ENCODE measurements at places on chromosomes 13 and 19.

- DNase-seq: no peak
Measured at GRCh38 chr13:20426766-20427448, 98.8 kb downstream of the CRYL1 start.

GRCh38 chr13:38463048-38463447, 113.4 kb downstream of the UFM1 start:
- DNase-seq: no peak

DNA sequence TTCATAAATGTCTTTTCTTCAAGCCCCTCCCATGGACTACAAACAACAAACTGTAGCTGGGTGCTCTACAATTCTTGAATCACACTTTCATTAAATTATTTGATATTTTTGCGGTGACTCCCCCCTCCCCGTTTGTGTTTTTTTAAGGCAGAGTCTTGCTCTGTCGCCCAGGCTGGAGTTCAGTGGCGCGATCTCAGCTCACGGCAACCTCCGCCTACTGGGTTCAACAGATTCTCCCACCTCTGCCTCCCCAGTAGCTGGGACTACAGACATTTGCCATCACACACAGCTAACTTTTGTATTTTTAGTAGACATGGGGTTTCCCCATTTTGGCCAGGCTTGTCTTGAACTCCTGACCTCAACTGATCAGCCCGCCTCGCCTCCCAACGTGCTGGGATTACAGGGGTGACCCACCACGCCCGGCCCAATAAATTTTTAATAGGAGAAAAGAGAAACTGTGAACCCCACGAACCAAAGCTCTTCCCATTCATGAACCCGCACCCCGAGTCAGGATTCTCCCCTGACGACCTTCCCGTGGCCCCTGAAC, 703 bp downstream of the ZNF506 start:
- DNase-seq: no peak

DNA sequence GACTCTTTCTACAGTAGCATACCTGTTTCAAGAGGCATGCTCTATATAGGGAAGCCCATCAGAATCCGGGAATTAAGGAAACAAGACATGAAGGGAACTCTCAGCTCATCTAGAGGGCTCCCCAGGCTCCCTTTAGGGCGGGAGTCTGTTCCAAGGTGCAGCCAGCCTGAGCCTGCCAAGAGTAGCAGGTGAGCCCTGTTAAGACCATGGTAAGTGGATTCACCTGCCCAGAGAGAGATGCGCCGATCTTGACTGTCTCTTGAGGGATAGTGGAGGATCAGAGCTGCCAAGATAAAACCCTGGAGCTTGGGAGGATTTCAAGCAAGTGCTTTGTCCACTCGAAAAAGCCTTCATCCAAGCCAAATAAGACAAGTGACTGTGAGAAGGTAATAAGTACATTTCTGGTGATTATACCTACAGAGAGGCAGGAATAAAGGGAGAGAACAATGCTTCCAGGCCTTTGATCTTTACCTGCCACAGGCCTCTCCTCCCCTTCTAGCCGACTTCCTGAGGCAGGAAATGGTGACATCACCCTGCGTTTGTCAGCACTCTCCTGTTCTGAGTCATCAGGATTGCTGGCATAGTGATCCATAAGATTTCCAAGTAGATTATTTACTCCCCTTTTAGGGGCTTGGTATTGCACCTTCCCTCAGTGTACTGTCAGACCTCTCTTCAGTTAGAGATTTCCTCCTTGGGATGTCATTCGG, 31.5 kb downstream of the KLF5 start:
- DNase-seq: no peak

DNA sequence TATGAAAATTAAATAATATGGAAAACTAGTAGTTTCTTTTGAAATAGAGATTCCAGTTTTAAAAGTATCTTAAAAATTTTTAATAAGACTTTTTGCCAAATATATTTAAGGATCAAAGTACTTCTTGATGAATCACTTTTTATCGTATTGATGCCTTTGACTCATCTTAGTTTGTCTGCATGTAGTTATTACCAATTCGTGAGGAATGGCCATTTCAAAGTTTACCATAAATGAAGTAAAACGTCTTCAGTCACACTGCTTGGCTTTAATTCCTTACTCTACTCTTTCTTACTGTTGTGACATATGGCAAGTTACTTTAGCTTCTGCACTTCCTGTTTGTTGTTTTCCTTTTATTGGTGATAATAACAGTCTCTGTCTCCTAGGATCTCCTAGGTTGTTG, 38.3 kb downstream of the NDFIP2 start:
- DNase-seq: no peak

GRCh38 chr19:585551-586110, 4.0 kb upstream of the HCN2 start:
- DNase-seq: no peak

DNA sequence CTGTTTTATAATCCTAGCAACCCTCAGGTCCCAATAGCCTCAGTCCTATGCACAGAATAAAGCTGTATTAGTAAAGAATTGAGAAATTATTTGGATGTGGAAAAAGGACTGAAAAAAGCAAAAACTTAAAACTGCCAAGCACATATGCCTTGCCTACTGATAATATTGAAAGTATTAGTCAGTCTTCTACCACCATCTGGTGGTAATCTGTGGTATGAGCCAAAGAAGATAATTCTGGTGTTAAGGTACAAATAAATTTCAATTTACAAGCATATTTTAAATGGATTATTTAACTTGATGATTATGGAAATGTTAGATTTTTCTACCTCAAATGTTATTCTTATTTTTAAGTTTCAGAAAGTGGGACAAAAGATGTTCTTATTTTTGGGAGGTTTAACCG, 460.3 kb upstream of the KLHL1 start:
- no peak for DNase-seq

GRCh38 chr13:102369302-102369701, 32.5 kb downstream of the FGF14 start:
- DNase-seq: no peak

- DNase-seq: peak; percentile 88
Measured at GRCh38 chr19:17938092-17938845, 5.5 kb downstream of the CCDC124 start.

DNA sequence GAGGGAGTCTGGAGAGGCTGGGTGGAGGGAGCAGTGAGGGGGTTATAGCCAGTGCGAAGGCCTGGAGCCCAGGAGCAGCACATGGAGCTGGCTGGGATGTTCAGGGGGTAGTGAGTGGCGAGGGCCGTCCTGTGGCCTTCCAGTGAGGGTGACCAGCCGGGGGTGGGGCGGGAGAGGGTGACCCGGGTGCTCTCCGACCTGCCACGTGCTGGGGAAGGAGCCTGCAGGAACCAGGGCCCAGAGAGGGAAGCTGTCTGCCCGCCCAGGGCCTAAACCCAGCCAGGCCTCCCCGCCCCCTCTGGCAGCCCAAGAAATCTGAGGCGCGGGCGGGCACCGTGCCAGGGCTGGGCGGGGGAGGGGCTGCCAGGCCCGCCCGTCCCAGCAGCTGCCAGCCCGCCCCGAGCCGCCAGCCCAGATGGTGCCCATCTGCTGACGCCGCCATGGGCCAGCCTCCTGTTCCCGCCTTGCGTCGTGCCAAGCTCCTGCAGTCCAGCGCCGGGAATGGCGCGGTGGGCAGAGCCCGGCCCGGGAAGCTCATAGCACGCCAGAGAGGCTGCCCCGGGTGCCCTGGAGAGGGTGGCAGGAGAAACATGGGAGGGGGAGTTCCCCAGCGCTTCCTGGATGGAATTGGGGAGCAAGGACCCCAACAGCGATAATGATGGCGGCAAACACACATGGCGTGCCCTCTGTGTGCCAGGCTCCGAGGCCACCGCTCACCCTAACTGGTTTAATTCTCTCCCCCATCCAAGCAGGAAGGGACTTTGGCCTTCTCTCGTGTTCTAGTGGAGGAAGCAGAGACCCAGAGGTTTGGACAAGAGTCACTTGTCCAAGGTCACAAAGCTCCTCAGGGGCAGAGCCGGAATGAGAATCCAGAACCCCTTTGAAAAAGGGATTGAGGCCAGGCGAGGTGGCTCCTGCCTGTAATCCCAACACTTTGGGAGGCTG, 21.5 kb downstream of the NFIC start:
- DNase-seq: peak; percentile 86

DNA sequence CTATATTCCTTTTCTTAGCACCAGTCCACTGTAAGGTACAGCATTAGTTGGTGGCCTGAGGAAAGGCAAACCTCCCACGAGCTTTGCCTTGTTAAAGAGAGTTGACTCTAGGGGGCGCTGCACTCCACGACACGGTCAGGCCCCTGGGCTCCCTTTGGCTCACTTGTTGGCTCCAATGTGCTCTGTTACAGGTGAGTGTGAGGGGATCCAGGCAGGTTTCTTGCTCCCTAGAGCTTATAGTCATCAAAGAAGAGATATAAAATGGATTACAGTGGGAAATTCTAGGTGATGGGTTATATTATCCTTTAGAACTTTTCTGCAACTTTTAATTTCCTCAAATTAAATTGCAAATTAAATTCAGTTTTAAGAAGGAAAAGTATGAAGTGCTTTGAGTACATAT, 3.7 kb downstream of the WDR87 start:
- peak; percentile 79 for DNase-seq

- DNase-seq: no peak
Measured at GRCh38 chr13:69866555-69866954, 241.1 kb upstream of the ATXN8OS start.

DNA sequence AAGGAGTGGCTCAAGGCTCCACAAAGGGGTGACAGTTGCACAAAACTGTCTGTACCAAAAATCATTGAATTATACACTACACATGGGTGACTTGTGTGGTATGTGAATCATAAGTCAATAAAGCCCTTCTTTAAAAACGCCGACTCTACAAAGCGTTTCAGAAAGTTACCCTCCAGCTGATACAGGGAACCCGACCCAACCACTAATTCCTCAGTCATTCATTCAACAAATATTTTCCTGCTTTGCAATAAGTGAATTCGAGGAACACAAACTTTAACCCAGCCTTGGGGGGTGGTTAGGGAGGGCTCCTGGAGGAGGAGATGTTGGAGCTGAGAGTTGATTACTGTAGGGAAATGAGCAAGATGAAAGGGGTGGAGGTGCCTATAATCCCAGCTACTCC, 32.0 kb downstream of the LTBP4 start:
- no peak for DNase-seq

DNA sequence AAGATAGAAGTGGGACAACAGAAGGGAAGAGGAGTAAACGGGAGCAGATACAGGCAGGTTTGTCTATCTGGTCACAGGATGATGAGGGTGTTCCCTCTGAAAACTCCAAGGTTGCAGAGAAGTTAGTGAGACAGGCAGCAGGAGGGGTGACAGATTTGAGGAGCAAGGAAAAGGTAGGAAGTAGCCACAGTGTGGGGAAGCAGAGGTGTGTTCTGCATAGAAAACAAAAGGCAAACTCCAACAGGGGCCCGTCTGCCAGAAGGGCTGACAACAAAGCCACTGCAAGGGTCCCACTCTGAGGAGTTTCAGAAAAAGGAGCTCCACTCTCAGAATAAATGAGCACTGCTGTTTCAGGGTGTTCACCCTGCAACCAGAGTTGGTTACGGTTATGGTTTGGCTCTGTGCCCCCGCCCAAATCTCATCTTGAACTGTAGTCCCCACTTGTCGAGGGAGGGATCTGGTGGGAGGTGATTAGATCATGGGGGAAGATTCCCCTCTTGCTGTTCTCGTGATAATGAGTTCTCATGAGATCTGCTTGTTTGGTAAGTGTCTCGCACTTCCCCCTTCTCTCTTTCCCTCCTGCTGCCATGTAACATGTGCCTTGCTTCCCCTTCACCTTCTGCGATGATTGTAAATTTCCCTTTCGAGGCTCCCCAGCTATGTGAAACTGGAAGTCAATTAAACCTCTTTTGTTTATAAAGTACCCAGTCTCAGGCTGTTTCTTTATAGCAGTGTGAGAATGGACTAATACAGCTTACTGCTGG, 32.1 kb downstream of the SMAD9 start:
- DNase-seq: no peak

DNA sequence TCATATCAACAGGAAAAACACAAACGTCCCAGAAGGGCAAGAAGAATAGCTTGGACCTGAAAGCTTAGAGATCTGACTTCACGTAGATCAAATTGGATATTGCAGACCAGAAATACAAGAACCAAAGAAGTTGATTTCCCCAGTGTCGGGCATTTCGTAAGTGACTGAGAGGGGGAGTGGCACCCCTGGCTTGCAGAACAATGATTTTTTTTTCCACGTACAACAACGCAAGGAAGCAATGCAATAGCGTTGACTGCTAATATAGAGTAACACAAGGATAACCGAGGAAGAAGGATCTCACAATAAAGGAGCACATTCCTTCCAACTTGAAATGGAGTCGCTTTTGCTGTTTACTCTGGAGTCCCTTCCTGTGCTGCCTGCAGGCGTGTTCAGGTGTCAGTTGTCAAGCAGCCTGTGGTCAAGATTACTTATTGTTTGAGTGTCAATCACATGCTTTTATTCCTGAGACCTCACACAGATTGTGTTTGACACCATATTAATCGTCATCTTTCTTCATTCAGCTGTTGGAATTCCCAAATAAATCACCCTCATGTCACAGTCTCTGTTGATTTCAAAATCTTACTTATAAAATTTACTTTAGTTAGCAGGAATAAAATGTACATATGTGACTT, 139.4 kb downstream of the FREM2 start:
- DNase-seq: no peak

- no peak for DNase-seq
Measured at GRCh38 chr13:25335856-25336255, 34.4 kb downstream of the NUP58 start.

DNA sequence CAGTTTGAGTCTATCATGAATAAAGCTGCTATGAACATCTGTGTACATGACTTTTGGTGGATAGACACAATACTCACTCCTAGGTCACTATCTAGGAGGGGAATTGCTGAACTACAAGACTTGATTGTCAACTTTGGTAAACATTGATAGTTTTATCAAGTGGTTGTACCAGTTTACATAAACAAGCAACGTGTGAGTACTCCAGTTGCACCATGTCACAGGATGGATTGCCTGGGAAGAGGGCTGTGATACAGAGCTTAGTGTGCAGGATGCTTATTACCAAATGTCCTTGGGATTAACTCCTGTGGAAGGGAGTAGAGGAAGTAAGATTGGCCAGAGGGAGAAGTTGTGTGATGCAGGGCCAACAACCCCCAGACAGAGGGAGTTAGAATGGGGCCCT, 37.7 kb downstream of the RAP2A start:
- no peak for DNase-seq

DNA sequence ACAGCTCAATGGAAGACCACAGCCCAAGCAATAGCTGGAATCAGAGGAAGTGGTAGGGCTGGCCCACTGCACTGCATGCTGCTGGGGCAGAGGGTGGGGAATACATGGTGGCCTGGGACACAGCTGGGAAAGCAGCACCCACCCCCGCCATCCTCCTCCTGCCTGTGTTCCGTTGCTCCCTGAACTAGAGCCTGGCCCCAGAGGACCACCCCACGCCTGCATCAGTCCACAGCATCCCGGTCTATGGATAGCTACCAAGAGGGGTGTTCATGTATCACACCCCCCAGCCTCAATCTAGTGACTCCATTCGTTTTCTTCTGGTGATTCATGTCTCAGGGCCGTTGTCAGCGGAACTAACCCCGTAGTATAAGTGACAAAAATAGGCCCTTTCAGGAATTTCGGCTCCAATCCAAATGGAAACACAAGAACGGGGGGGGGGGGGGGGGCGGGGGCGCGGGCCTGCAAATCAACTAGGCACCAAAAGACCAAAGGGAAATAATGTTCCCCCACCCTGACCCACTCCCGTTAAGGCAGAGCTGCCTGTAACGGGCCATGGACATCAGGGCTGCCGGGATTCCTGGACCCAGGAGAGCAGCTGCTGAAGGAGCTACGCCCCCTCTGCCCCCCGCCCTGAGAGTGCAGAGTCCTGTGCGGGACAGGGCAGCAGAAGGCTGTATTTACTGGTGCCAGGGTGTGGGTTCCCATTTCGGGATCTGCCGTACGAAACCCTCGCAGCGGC, 18.9 kb upstream of the EPHX3 start:
- DNase-seq: peak; percentile 64
